ENCODE measurements at places on chromosomes 12 and 14.

- no peak for DNase-seq
Observed at GRCh38 chr12:103442822-103443221, 52.9 kb downstream of the C12orf42 start.

GRCh38 chr12:41552588-41552987, 364.5 kb downstream of the PDZRN4 start:
- DNase-seq, result no peak

DNA sequence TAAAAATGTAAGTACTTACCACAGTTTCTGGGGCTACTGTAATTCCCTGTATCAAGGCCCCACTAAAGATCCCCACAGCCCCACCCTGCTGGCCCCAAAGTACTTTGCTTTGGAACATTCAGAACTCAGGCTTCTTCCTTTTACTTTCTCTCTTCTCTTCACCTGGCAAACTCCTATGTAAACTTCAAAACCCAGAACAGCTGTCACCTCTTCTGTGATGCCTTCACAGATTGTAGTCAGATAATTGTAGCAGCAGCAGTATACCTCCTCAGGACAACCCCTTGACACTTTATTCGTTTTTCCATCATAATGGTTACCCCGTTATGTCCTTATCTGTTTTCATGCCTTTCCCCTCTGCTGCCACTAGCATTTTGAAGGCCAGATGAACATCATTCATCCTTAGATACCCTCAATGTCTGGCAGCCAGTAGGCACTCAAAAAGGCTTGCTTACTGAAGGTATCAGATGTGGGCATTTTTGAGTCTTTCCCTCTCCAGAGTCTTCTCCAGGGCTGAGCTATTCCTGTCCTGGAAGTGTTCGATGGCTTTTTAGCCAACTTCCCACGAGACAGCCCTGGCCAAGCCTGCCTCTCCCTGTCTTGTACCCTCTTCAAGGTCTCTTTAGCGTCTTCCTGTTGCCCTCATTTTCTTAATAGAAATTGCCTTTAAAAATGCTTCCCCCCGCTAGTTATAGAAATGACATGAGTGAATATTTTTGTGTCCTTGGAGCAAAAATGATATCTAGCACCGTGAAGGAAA, 7.4 kb downstream of the PLBD2 start:
- no peak for DNase-seq

DNA sequence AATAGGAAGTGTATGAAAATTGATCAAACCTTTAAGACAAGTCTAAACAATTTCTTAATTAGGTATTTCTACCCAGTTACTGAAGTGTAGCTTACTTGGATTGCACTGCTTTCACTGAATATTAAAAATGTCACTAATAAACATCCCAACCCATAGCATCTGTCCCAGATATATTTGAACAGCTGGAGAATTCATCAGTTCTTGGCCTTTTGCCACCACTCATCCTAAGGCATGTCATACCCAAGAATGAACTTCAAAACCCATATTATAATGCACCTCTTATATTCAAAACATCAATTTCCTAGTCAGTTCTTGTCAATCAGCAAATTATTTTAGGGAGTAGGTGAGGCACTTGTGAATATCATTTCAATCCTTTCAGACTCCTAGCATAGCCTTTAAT, 392.3 kb downstream of the PAWR start:
- DNase-seq, result no peak

Measured in NCI-H2081 treated with DMSO at 0.1 percent for 48 hours (cell line).